ENCODE measurements at places on chromosomes 6 and 20.
A peak's percentile ranks its signal among the peaks of the same experiment; 100 is the strongest.

DNA sequence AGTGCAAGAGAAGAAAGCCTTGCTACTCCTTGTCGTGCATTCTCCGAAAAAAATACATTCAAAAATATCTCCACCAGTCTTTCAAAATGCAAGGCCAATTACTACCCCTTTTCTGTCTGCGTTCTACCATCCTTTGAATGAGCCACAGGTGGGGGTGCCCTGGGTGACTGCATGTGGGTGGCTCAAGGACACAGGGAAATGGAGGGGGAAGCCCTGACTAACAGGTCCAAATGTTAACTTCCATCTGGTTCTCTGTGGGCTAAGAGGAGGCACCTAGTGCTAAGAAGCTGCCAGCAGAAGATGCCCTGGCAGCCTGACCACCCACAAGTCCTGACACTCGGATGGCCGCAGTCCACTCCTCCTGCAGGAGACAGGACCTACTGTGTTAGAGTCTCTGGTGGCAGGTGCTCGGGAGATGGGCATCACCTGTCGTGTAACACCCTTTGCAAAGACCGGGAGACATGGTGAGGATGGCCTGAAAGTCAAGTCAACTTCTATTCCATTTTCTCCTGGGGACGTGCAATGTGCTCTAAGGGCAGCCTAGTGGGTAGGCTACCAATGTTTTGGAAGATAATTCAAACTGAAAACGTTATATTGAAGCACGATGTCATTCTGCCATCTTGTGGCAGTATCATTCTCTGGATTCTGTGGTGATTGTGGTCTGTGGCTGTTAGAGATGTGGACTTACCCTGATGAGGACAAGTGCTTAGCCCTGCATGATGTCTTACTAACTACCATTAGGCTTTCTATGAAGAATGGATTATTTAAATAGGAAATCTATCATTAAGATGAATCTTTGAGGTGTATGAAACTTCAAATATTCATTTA lies 27.4 kb upstream of the IGF2R start:
- DNase-seq = peak; percentile 51

DNA sequence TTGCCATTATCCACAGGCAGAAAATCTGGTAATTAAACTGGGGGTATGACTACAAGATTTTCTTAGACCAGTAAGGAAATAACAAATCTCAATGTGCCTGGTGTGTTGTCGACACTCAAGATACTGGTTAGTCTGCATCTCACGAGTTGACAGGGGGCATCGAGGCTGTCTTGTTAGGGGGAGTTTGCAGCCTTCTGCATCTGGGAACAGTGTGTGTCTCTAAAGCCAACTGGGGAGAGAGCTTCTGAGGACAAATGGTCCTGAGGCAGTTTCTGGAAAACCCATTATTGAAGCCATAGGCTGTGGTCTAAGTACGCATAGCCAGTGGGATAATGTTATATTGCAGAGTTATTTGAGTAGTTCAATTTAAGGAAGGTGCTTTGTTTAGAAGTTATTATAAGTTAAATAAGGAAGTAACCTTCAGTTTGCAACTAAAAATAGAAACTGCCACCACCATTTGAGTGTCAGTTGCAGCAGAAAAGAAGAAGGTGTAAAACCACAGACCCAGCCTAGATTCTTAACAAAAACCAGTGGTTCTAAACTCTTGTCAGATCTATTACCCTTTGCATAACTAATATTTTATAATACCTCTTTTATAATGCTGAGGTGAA lies 15.4 kb upstream of the MAPK13 start:
- DNase-seq = no peak

DNA sequence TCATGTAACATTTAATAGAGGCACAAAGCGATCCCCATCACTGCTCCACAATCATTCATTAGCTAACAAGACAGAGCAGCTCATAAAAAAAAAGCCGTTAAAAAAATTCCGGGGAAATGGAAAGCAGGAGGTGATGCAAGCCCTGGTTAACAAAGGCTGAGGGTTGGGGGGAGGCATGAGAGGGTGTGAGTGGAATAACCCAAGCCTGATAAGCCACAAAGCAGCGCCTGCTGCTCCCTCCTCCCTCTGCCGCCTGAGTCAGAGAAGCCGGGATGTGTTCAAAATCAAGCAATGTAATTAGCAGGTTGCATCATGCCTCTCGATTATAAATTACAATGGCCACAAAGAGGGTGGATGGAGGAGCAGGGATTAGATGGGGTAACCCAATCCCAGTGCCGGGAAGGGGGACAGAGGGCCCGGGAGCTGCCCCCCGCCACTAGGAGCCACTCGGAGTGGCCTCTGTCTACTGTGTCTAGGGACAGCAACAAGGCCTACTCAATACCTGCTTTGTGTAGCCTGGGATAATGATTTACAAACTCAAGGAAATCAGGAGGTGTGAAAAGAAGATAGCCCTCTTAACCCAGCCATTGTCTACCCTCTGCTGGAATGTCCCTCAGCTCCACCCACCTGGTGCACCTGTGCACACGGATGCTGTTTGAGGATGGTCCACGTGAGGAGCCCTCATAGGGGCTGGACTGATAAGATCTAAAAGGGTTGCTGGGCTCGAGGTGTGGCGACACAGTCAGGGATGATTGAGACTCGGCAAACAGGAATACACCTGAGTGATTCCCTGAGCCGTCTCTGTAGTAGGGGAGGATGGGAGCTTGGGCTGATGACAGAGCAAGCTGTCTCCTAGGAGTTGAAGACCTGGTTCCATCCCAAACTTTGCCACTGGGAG lies 156.9 kb downstream of the VEGFA start:
- peak; percentile 27 for DNase-seq

DNA sequence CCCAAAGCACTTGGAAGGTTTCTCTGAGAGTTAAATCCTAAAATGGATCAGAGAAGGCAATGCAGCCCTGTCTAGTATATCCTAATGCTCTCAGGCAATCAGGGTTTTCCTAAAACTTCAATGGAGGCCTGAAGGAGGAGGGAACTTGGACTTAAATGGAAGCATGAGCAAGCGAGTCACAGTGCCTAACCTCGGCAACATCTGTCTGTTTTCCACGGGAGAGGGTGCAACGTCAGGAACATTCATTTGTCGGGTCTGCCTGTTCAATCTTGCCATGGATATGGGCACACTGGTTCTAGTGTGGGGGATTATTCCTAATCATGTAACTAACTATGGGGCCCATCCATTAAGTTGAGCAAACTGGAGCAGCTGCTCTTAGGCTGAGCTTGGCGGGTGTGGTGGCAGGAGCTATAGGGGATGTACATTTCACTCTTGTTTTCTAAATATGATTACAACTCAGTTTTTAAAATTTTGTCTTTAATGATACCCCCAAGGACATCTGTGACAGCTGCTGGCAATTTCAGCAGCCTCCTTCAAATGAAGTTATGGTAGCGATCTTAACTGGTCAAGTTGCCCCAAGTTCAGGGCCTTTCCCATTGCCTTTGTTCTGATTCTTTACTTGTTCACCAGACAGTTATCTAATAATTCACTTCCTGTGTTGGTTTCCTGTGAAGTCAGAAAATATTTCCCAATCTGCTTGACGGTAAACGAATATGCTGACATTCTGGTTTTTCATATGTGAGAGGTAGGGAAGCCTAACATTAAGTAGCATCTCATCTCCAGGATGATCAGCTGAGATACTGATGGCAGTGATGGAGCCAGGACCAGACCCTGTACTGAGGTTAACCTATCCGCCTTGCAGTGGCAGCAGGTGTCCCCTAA lies 21.6 kb downstream of the DSE start:
- no peak for DNase-seq

DNA sequence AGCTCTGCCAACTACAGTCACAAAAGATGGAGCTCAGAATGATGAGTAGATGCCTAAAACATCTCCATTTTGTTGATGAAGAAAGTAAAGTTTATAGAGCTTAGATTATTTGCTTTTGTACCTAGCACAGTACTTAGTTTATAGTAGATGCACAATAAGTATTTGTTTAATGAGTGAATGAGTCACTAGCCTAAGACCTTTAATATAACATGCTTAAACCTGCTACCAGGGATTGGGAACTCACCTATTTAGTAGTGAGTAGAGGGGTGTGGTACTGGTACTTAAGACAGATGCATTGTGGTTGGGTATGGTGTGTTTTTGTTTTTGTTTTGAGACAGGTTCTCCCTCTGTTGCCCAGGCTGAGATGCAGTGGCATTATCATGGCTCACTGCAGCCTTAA lies 35.8 kb downstream of the TRIM38 start:
- DNase-seq = no peak

- no peak for DNase-seq
Observed at GRCh38 chr6:152184573-152184916, 377.1 kb downstream of the ESR1 start.

Measured in NCI-H1092 treated with DMSO at 0.1 percent for 48 hours (cell line).